ENCODE measurements at places on chromosomes 16 and 17. TPM values are rescaled to one million over a fixed set of nuclear protein-coding genes. Genes with fewer than 3 reads are reported as not detected.

USH1G gene
- 0.19 TPM for total RNA-seq

TMIGD1 gene
- not detected for total RNA-seq

CCL8 gene
- total RNA-seq: not detected

KCTD19 gene
- total RNA-seq: 0.14 TPM

RPL19 gene
- 1,297 TPM for total RNA-seq

DPEP3 gene
- not detected for total RNA-seq

GRCh38 chr17:41131979-41132378 is 8.0 kb upstream of the KRTAP4-12 start:
- no peak overlapping the region for H3K27ac ChIP-seq
- no peak overlapping the region for H3K4me3 ChIP-seq
- no peaks in the 10 kb centered on the region for H3K36me3 ChIP-seq
- no peaks in the 10 kb centered on the region for H3K27me3 ChIP-seq
- no peak for DNase-seq

DNA sequence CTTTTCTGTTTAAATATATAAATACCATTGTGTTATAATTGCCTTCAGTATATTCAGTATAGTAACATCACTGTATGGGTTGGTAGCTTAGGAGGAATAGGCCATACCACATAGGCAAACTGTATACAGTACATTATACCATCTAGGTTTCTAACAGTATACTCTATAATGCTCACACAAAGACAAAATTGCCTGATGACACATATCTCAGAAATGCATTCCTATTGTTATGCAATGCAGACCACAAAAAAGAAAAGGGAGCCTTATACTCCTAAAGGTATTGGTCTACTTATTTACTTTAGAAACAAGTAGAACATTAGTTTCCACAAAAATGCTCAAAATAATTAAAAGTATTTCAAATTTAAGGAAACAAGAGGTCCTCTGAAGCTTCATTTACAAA is 47.9 kb downstream of the SETD6 start:
- no peaks in the 10 kb centered on the region for H3K27me3 ChIP-seq
- DNase-seq: no peak
- no peak overlapping the region for H3K27ac ChIP-seq
- H3K4me1 ChIP-seq: no peaks in the 10 kb centered on the region

DNA sequence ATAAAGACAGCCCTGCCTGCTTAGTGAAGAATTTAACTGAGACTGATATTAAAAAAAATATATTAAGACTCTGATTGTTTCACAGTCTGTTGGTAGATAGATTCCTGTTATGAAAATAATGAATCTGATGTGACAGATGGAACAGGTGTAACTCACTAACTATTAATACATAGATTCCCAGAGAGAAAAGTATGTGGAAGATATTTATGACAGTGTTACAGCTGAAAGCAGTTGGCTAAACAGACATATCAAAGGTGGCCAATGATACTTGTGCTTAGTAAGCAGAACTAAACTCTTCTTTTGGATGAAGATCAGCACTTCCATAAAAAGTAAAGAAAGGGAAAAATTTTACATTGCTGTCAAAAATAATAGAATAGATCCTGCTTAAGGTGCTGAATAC is 598.2 kb upstream of the CA10 start:
- DNase-seq: no peak
- H3K36me3 ChIP-seq: no peaks in the 10 kb centered on the region
- H3K27me3 ChIP-seq: no peaks in the 10 kb centered on the region
- H3K27ac ChIP-seq: no peak overlapping the region

DNA sequence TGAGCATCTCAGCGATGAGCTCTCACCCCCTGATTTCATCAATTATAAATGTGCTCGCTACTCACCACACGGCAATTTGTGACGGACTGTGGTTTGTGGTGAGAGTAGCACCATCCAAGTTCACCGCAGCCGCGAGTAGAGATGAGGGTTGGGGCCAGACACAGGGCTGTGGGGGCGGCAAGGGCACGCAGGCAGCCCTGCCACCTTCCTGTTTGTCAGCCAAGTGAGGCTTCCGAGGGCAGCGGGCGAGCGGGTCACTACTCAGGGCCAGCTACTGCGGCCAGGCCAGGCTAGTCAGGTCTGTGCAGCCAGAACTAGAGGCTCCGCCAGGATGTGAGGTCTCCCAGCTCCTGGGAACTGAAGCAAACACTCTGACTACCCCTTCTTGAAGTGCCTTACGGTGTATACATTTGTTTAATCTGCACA is 39.6 kb upstream of the MEOX1 start:
- H3K27me3 ChIP-seq: peaks cover 4% of the 10 kb centered on the region
- H3K4me3 ChIP-seq: no peak overlapping the region
- H3K27ac ChIP-seq: no peak overlapping the region
- no peak for DNase-seq

DNA sequence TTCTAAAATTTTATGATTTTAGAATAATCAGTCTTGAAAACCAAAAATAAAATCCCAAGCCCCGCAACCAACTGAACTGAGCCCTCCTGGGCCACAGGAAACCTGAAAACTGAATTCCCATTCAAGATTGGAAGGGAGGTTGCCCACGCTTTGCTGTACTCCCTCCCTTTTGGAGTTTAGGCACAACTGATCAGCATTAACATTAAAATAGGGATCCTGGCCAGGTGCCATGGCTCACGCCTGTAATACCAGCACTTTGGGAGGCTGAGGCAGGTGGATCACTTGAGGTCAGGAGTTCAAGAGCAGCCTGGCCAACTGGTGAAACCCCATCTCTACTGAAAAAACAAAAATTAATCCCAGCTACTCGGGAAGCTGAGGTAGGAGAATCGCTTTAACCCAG is 52.7 kb upstream of the NETO2 start:
- H3K4me1 ChIP-seq: no peaks in the 10 kb centered on the region
- H3K36me3 ChIP-seq: peaks cover 13% of the 10 kb centered on the region
- H3K27me3 ChIP-seq: no peaks in the 10 kb centered on the region
- no peak overlapping the region for H3K27ac ChIP-seq
- DNase-seq: no peak
- no peak overlapping the region for H3K4me3 ChIP-seq

- no peaks in the 10 kb centered on the region for H3K4me1 ChIP-seq
- peak overlapping the region; percentile 59 for H3K27ac ChIP-seq
- H3K27me3 ChIP-seq: no peaks in the 10 kb centered on the region
- no peak overlapping the region for H3K4me3 ChIP-seq
- DNase-seq: no peak
These were observed 7.3 kb downstream of the TCF25 start for GRCh38 chr16:89880477-89881367.

- H3K36me3 ChIP-seq: peaks cover 17% of the 10 kb centered on the region
- H3K27me3 ChIP-seq: no peaks in the 10 kb centered on the region
- H3K4me1 ChIP-seq: peaks cover 5% of the 10 kb centered on the region
- H3K27ac ChIP-seq: peak overlapping the region; percentile 52
These were observed 4.0 kb upstream of the DHRS13 start for GRCh38 chr17:28906706-28907438.

DNA sequence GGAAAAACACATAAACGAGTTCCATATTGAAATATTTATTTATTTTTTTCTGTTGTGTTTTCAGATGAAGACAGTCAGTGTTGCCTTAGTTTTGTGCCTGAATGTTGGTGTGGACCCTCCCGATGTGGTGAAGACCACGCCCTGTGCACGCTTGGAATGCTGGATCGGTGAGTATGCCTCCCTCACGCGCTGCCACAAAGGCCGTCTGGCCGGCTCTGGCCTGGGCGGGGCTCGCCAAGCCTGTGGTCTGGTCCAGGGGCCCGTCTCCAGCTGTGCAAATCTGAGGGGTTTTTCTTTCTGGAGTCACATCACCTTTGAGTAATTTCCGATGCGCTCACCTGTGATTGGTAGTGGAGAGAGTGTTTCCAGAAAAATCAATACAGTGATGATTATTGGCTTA is 81.0 kb downstream of the RPTOR start:
- H3K4me3 ChIP-seq: no peak overlapping the region
- no peak for DNase-seq
- peaks cover 3% of the 10 kb centered on the region for H3K4me1 ChIP-seq
- peaks cover 12% of the 10 kb centered on the region for H3K36me3 ChIP-seq
- H3K27me3 ChIP-seq: peaks cover 2% of the 10 kb centered on the region
- no peak overlapping the region for H3K27ac ChIP-seq

DNA sequence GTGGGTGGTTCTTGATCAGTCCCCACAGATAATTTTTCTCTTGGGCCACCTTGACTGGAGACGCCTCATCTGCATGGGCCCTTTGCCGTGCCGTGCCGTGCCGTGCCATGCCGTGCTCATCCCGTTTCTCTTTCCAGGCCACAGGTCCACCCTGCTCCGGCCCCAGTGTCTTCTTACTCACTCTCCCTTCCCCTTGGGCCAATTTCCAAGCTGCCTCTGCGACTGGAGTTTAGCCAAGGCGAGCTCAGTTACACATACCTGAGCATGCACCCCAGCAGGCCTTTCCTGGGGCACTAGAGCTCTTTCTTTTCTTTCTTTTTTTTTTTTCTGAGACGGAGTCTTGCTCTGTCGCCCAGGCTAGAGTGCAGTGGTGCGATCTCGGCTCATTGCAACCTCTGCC is 40.5 kb upstream of the MGAT5B start:
- H3K27me3 ChIP-seq: peaks cover 19% of the 10 kb centered on the region
- no peaks in the 10 kb centered on the region for H3K36me3 ChIP-seq
- DNase-seq: no peak
- no peak overlapping the region for H3K4me3 ChIP-seq
- H3K27ac ChIP-seq: peak overlapping the region; percentile 5
- H3K4me1 ChIP-seq: no peaks in the 10 kb centered on the region

DNA sequence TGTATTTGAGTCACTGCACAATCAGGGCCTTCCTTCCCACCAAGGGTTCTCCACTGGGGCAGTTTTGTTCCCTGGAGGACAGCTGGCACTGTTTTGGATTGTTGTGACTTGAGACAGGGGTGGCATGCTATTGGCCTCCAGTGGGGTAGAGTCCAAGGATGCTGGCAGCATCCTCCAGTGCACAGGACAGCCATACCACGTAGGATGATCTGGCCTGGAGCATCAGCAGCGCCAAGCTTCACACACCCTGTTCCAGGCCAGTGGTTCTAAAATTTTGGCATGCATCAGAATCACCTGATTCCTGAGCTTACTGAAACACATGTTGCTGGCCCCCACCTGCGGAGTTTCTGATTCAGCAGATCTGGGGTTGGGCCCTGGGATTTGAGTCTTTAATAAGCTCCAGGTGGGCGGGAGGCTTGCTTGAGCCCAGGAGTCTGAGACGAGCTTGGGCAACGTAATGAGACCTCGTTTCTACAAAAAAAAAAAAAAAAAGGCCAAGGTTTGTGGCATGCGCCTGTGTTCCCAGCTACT is 83.2 kb downstream of the MGAT5B start:
- peaks cover 17% of the 10 kb centered on the region for H3K27me3 ChIP-seq
- no peak overlapping the region for H3K4me3 ChIP-seq
- H3K4me1 ChIP-seq: no peaks in the 10 kb centered on the region
- H3K36me3 ChIP-seq: no peaks in the 10 kb centered on the region
- DNase-seq: no peak

DNA sequence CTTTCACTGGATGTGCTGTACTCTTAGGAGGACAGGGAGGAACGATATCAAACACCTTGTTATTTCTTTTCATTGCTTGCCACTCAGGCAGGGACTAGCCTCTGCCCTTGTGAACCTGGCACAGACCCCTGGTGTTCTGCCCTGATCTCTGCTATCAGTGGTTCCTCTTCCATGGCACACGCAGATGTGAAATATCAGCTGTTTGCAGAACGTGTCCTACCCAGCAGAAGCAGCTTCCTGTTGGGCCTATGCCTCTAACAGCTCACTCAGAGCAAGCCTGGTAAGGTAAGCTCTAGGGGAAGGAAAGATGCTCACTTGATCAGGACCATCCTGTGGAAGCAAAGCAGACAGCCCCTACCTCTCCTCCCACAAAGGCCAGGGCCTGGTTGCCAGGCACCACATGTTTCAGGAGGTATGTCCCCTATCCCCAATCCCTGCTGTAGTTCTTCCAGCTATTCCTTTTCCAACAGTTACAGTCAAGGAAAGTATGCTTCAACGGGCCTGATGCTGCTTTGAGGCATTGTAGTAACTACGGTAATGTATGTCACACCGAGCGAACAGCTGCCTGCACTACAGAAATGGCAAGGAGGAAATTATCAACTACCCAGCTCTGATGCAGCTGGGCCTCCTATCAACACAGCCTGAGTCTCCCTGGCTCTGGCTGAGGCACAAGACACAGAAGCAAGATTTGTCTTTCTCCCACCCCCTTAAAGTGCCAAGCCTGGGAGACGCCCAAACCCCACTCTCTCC is 41.3 kb upstream of the GFOD2 start:
- no peaks in the 10 kb centered on the region for H3K27me3 ChIP-seq
- no peak for DNase-seq
- peaks cover 3% of the 10 kb centered on the region for H3K36me3 ChIP-seq
- no peaks in the 10 kb centered on the region for H3K4me1 ChIP-seq
- H3K4me3 ChIP-seq: no peak overlapping the region
- no peak overlapping the region for H3K27ac ChIP-seq

DNA sequence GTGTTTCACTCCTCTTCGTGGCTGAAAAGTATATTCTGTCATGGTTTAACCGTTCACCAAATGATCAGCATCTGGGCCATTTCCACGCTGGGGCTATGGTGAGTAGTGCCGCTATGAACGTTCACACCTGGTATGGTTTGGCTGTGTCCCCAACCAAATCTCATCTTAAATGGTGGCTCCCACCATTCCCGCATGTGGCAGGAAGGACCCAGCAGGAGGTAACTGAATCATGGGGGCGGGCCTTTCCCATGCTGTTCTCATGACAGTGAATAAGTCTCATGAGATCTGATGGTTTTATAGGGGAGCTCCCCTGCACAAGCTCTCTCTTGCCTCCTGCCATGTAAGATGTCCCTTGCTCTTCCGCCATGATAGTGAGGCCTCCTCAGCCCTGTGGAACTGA is 45.7 kb upstream of the ZNF469 start:
- H3K4me3 ChIP-seq: no peak overlapping the region
- H3K4me1 ChIP-seq: no peaks in the 10 kb centered on the region
- H3K27me3 ChIP-seq: peaks cover 29% of the 10 kb centered on the region
- no peak overlapping the region for H3K27ac ChIP-seq

GRCh38 chr17:74604200-74604599 is 12.1 kb upstream of the CD300LD start:
- H3K36me3 ChIP-seq: no peaks in the 10 kb centered on the region
- H3K4me1 ChIP-seq: no peaks in the 10 kb centered on the region
- no peak overlapping the region for H3K4me3 ChIP-seq
- DNase-seq: no peak
- H3K27ac ChIP-seq: no peak overlapping the region

DNA sequence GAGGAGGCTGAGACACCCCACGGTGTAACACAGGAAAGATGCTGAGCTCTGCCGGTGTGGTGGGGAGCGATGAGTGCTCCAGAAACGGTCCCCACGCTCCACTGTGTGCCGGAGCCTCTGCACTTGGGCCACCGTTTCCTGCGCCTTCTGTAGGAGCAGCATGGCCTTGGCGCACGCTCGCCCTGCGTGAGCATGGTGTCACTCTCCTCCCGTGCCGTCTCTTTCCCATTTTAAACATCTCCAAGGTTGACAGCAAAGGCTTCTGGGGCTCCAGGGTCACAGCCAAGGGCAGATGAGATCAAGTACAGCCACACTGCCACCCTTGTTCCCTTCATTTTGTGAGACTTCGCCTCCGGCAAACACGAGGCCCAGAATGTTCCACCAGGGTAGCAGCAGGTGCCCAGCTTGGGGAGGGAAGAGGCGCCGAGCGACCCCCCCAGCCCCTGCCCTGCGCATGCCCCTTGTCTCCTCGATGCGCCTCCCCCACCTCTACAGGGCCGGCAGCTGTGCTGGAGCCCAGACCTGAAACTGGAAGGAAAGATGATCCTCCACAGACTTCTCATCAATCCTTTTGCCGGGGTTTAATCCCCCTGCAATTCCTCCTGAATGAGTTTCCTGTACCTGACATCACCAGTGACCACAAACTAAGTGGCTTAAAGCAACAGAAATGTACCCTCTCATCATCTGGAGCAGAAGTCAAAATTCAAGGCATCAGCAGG is 19.9 kb upstream of the OSGIN1 start:
- no peak overlapping the region for H3K27ac ChIP-seq
- no peak overlapping the region for H3K4me3 ChIP-seq
- peaks cover 9% of the 10 kb centered on the region for H3K36me3 ChIP-seq
- H3K27me3 ChIP-seq: no peaks in the 10 kb centered on the region
- no peak for DNase-seq

Data from progenitor cell of endocrine pancreas (in vitro differentiated cells).